ENCODE measurements at places on chromosomes 3 and 15. TPM values are rescaled to one million over a fixed set of nuclear protein-coding genes. Genes with fewer than 3 reads are reported as not detected.

DNA sequence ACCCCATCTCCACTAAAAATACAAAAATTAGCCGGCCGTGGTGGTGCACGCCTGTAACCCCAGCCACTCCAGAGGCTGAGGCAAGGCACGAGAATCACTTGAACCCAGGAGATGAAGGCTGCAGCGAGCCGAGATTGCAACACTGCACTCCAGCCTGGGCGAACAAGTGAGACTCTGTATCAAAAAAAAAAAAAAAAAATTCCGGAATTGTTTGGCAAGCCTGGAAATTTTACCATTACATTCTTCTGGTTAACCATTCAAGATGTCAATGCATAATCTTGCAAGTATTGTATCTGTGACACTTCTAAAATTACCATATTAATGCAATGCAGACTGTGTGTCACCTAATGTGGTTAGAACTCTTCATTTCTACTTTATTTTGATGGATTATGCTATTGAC is 67.0 kb downstream of the CSNK1G1 start:
- DNase-seq = no peak

DNA sequence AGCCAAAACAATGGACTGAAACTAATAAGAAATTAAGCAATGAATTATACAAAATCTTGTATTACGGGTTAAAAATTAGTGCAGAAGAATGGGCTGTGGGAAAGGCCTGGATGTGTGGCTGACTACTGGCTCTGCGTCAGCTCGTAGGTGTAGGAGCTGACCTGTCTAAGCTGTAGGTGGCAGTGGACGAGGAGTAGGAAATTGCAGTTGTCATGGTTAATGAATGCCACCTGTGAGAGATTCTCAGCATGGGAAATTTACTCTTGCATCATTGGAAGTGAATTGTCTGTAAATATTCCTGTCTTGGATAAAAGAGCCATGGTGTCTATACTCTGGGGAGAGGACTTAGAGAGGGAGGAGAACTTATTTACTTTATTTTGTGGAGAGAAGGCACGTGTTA is 23.4 kb downstream of the CHRNA7 start:
- DNase-seq = no peak

Gene SLC2A2
- total RNA-seq = not detected

Gene GP9
- not detected for total RNA-seq

DNA sequence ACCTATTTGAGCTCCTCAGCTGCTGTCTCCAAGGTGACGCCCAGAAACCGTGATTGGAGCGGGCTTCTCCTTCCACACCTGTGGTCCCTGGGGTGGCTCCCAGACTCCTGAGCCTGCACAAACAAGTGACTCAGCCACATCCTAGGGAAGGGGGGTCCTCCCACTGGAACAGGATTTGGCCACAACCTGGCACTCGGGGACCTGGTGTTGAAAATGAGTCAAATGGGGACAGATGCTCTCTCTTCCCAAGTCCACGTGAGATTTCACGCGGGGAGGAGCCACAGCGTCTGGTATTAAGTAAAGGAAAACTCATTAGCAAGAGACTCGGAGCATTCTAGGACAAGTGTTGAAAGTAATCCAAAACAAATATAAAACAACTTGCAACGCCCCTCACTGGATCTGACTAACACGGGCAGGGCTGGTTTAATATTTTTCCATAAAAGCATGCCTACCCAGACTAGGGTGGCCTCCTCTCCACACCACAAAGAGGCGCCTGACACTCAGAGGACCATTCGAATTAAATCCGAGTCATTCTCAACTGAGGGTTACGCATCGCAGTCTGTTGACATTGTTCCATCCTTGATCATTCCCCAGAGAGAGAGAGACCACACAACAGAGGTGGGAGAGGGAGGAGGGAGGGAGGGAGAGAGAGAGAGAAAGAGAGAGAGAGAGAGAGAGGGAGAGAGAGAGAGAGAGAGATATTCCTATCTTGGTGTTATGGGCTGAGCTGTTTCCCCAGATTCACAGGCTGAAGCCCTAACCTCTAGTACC is 74.4 kb downstream of the MGLL start:
- no peak for DNase-seq

Gene RLBP1
- total RNA-seq = not detected

Gene WDR5B
- 2.3 TPM for total RNA-seq

Gene MAP6D1
- total RNA-seq = 1.4 TPM

Gene TGM4
- total RNA-seq = not detected

Gene OR4F15
- total RNA-seq = not detected

Gene CHRNB4
- not detected for total RNA-seq

Gene FES
- 83.9 TPM for total RNA-seq

DNA sequence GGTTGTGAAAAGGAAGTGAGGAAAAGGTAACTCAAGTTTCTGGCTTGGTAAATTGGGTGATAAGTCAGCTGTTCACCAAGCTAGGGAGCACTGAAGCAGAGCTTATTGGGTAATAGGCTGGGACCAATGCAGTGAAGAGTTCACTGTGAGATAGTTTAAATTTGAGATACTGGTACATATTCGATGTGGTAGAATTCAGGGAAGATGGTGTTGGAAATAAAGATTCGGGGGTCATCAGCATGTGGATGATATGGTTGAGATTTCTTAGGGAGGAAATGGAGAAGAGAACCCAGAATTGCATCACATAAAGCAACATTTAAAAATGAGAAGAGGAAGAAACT is 16.9 kb downstream of the MME start:
- no peak for DNase-seq

DNA sequence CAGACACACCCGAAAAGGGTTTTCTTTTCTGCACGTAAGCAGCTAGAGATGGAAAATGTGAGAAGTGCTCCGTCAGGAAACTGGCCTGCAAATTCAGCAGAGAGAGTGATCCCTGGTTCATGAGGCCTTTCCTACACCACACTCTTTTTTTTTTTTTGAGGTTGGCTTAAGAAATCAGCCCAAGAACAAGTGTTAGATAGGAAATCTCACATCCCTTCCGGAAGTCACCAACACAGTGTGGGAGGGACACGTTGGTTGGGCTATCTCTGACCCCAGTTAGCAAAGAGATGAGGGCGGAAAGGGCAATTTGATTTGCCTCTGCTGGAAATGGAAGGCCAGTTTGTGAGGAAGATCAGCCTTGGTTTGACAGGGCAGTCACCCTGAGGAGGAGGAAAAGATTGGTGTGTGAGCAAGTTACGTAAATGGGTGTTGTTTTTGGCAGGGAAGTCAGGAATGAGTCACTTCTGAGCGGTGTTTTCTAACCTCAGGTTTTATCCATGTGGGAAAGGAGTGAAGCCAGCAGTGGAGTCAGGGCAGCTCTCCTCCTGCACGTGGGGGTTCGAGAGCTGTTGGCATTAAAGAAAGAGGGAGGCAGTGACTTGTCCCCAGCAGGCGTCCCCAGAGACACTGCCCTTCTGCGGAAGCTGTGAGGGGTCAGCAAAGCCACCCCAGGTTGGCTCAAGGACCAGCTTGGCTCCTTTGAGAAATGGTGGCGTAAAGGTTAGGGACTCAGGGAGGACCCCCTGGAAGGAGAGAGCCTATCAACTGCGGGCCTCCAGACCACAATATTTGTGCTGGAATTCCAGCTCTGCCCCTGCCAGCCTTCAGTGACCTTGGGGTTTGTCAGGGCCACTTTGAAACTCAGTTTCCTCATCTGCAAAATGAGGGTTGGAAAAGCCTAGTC is 237.6 kb upstream of the BHLHE40 start:
- no peak for DNase-seq

Gene KBTBD12
- total RNA-seq = not detected

- no peak for DNase-seq
These were observed 6.9 kb downstream of the ADAMTS17 start for GRCh38 chr15:100334905-100335304.

- DNase-seq = no peak
These were observed 176.3 kb upstream of the ROPN1 start for GRCh38 chr3:124168271-124168670.

Gene FGD5
- not detected for total RNA-seq

Gene GOLGB1
- 31.8 TPM for total RNA-seq

Gene GXYLT2
- not detected for total RNA-seq

DNA sequence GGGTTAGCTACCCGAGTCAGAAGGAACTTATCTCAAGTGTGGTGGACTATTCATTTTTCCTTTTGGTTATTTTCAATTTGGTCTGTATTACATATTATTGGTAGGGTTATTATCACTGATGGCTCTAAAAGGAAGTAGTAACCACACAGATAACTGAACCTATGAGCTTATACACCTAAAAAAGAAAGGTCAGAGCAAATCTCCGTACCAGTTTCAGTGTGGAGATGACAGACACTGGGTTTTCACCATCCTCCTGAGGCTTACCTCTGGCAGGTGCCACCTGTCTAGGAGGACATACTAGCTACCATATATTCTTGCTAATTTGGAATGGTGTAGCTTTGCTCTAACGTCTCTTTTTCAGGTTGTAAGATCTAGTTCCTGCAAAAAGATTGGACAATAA is 10.2 kb downstream of the GAP43 start:
- no peak for DNase-seq

- no peak for DNase-seq
These were observed 17.4 kb upstream of the KCNMB2 start for GRCh38 chr3:178518660-178519396.

DNA sequence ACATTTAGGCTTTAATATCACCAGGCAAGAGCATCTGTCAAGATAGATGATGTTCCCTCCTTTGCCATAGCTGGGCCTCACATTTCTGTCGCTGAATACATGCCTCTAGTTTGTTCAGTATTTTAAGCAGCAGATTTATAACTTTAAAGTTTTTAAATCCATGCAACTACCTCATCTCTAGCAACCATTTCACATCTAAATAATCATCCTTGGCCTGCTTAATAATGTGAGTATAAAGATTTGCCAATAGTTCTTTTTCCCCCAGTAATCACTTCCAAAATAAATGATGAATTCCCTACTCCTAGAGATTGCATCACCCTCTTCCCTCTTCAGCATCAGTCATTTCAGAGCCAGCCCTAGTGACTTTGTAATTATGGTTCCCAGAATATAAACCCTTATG is 36.2 kb upstream of the FILIP1L start:
- no peak for DNase-seq

- DNase-seq = no peak
These were observed 18.7 kb downstream of the OCA2 start for GRCh38 chr15:28080386-28080785.

DNA sequence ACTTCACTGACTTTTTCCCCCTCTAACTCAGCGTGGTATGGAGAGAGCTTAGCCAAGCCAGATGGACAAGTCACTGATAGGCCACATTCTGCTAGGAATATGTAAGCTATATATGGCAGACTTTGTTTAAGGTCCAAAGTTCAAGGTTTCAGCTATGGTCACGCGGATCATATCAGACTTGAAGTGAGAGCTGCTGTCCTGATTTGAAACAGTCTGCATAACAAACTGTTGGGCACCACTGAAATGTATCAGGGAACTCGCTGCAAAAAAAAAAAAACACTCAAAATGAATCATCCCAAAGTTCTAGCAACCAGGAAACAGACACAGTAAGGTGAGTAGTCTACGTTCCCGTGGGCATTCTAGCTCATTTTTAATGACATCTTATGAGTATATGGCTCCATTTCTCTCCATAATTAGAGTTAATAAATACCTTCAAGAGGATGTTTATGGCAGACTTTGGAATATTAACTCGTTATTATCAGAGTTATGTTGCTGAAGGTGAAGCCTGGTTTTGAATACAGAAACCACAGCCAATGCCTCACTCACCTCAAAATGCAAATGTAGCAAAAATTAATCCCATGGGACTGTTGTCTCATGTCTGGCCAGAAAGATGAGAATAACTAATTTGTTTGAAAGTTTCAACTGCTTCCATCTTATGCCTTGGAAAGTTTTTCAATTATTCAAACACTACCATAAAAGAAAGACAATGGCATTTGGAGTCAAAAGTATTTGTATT is 12.3 kb downstream of the DPH3 start:
- no peak for DNase-seq

Gene CCR8
- total RNA-seq = 0.36 TPM

DNA sequence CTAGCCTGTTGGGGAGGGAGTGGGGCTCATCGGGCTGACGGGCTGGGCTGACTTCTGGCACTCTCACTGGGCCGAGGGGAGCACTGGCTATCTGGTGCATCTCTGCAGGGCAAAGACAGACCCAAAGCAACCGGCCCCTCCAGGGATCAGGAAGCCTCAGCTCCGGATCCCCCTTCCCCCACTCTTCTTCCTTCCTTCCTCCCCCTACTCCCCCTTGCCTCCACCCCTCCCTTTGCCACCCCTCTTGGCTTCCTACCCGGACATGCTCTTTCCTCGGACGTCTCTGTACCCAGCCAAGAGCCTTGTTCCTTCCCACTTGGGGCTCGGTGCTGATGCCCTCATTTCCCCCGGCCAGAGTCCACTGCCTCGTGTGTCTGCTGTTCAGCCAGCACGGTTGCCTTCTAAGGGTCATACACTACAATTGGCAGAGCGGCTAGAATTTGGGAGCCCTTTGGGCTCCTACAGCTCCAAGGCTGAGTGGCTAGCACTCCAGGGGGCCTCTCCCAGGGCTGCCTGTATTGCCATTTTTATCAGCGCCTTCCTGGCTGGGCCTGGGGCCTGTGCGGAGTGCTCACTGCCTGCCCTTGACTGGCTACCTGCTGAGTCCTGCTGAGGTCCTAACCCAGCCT is 10.9 kb downstream of the SEMA3F start:
- no peak for DNase-seq

- no peak for DNase-seq
These were observed 573.2 kb downstream of the DIPK2A start for GRCh38 chr3:144544871-144545270.

Gene TTLL13
- total RNA-seq = 0.49 TPM

Gene C3orf22
- not detected for total RNA-seq

DNA sequence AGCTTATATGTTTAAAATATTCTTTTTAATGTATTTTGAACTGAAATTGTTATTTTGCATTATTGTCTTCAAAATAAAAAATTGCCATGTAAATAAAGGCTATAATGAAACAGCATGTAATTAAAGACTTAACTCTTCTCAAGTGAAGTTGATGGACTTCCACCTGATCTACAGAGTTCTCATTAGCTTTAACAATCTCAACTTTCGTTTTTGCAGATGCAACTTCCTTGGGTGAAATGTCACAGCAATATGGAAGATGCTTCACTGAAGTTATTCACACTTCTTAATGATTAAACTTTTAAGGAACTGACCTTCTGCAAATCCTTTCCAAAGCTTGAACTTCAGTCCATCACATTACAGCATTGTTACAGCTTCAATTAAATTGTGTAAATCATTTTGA is 63.6 kb downstream of the OSTN start:
- DNase-seq = no peak

Gene TMEM42
- 6.2 TPM for total RNA-seq

Gene NR1I2
- total RNA-seq = 0.82 TPM

DNA sequence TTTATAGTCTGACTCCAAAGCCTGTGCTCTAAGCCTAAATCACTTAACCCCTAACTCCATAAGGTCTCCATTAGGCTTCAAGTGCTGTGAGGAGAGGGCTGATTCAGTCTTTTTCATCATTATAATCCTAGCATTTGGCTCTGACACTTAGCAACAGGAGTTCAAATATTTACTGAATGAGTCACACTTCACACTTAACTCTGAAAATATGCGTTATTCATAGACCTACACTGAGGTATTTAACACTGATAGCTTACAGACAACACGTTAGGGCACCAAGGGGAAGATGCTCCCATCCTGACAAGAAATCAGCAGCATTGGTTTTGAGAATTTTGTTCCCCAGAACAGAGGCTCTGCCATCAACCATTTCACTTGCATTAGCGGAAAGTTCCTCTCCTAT is 53.5 kb downstream of the MSL2 start:
- DNase-seq = no peak
